ENCODE measurements at places on chromosomes 6 and 20.

GRCh38 chr6:140744659-140745320 is 1370.3 kb upstream of the CITED2 start:
- DNase-seq, result no peak

GRCh38 chr20:61937146-61937962 is 128.3 kb downstream of the TAF4 start:
- no peak for DNase-seq

- no peak for DNase-seq
Observed at GRCh38 chr20:2379511-2380229, 1.0 kb upstream of the TGM6 start.

- no peak for DNase-seq
Observed at GRCh38 chr20:62511300-62511914, 35.6 kb upstream of the GATA5 start.

- no peak for DNase-seq
Observed at GRCh38 chr6:100393493-100393892, 71.2 kb downstream of the SIM1 start.

- DNase-seq, result peak; percentile 22
Observed at GRCh38 chr6:41066867-41067304, 5.3 kb downstream of the OARD1 start.

- DNase-seq, result no peak
Observed at GRCh38 chr6:110741517-110741916, 73.8 kb downstream of the CDK19 start.

DNA sequence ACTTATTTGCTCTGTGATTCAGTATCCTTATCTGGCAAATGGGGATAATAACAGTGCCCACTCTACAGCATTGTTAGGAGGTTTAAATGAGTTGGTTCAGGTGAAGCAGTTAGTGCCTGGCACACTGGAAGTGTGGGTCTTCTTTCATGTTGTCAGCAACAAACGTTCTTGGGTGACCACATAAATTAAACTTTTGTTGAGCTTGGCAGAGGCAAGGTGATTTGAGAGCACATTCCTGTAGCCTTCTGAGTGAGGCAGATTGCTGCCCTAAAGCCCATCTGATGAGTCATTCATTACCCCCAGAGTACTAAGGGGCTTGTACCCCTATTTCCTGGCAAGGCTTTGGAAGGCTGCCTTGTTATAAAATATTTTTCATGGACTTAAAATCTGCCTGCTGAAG is 25.8 kb downstream of the SEC23B start:
- no peak for DNase-seq

GRCh38 chr20:16732506-16733152 is 2.8 kb downstream of the SNRPB2 start:
- no peak for DNase-seq

- DNase-seq, result no peak
Observed at GRCh38 chr6:727856-728255, 34.9 kb upstream of the EXOC2 start.
